CD4-positive, alpha-beta T cell treated with Interleukin-6 at 100 ng/mL for 8 hours (primary cell): ENCODE measurements at places on chromosomes 1 and 21.

- DNase-seq = no peak
Observed at GRCh38 chr1:63453232-63453631, 69.8 kb downstream of the ITGB3BP start.

- no peak for DNase-seq
Observed at GRCh38 chr1:8595941-8596340, 221.5 kb downstream of the RERE start.

GRCh38 chr1:200131551-200132125, 104.1 kb downstream of the NR5A2 start:
- DNase-seq = no peak

- DNase-seq = no peak
Observed at GRCh38 chr1:244952940-244953339, 88.6 kb upstream of the HNRNPU start.
